ENCODE measurements at places on chromosomes 7 and 10.

GRCh38 chr10:116044801-116045248 is 228.2 kb downstream of the GFRA1 start:
- DNase-seq, result no peak

- no peak for DNase-seq
These were observed 136.1 kb downstream of the CELF2 start for GRCh38 chr10:11153766-11154165.

DNA sequence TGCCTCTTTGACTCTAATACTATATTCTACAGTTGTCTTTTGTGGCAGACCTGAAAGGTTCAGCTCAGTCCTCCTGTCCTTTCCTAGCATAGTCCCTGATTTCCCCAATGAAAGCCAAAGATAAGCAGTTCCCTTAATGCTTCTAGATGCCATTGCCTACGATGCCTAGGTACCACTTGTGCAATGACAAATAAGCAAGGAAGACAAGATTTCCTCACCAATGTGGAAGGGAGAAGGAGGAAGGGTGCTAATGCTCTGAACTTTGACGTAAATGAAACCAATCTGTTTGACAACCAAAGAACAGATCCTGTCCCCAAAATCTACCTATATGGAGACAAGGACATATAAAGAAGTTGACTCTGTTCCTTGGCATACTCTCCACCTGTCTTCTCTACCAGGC is 393.3 kb downstream of the KCNMA1 start:
- no peak for DNase-seq

GRCh38 chr10:43854007-43854406 is 205.3 kb upstream of the ZNF32 start:
- no peak for DNase-seq

GRCh38 chr10:59508296-59508695 is 145.9 kb upstream of the FAM13C start:
- no peak for DNase-seq

GRCh38 chr7:150412016-150412415 is 32.9 kb downstream of the ZNF775 start:
- DNase-seq, result no peak

GRCh38 chr7:143510854-143511592 is 33.4 kb downstream of the TAS2R41 start:
- DNase-seq, result no peak

GRCh38 chr10:70192326-70192968 is 22.1 kb upstream of the SAR1A start:
- DNase-seq, result no peak

GRCh38 chr10:99784016-99784726 is 1.7 kb downstream of the ABCC2 start:
- no peak for DNase-seq

DNA sequence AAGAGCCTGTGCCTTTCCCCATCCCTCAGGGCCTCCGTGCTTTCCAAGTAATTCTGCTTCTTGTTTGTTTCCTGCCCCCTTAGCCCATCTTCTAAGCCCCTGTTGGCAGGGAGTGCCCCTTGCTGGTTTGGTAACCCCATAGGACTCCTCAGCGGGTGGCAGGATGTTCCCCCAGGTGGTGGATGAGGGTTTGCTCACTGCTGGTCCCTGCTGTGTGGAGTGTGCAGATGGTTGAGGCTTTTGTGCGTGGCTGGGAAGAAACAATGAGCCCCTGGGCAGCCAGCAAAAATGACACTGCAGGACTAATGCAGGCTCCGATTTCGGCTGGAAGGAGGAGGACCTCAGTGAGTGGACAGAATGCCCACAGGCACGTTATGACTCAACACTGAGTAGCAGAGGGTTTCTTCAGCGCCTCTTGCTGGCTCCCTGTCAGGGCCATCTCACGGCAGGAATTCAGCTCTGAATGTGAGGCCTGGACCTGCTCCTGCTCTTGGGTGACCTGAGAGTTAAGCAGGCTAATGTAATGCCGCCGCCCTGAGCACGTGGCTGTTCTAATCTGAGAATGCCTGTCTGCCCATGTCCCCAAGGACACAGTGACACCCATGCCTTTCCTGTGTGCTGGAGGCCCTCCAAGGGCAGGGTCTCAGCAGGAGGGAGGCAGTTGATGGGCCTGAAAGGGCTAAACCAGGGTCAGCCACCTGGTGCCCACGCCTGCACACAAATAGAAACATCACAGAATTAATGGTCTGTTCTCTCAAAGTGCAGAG is 16.6 kb downstream of the BAG3 start:
- DNase-seq, result no peak

DNA sequence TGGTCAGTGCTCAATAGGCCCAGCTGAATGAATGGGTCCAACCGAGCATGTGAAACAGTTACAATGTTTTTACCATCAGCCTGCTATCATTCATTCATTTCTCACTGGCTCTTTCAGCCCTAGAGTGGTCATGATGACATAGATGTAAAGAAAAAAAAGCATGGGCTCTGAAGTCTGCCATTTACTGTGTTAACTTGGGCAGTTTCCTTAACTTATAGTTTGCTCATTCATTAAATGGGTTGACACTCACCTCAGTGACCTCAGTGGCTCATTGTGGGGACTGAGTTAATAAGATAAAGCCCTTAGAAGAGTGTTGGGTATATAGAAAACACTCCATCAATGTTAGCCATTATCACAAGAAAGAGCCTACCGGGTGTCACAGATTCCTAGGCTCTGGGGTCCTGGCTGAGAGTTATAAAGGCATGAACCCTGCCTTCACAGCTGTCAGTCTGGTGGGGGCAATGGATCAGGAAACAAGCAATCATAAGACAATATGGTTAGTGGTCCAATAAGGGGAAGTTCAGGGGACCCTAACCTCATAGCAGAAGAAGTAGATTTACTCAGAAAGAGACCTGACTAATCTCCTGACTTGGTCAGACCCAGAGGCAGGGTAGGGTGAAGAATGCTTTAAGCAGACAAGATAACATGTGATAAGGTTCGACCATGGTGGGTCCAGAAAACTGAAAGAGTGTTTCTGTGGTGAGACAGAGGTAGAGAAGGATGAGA is 29.7 kb upstream of the GPAM start:
- no peak for DNase-seq

- no peak for DNase-seq
These were observed 73.3 kb downstream of the C10orf90 start for GRCh38 chr10:126597211-126597610.

GRCh38 chr7:151893405-151893923 is 16.5 kb upstream of the PRKAG2 start:
- no peak for DNase-seq

GRCh38 chr10:102645388-102645740 is 1.1 kb downstream of the TRIM8 start:
- no peak for DNase-seq

DNA sequence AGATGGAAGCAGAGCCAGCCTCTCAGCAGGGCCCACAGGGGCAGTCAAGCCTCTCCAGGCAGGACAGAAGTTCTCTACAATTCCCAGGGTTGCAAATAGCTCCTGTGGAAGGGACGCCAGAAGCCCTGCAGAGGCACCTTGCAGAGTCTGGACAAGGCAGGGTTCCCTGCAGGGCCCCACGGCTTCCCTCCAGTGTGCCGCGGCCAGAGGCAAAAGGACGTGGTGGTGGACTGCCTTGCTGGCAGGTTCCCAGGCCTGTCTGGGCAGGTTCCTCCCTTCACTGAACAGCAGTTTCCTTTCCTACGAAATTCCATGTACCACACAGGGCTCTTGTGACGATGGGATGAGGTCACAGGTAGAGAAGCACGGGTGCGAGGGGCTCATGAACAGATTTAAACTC is 25.1 kb downstream of the UPP1 start:
- DNase-seq, result no peak

GRCh38 chr7:117807676-117808075 is 65.6 kb downstream of the CTTNBP2 start:
- no peak for DNase-seq

- no peak for DNase-seq
These were observed 343.7 kb downstream of the RPS24 start for GRCh38 chr10:78377356-78377755.

DNA sequence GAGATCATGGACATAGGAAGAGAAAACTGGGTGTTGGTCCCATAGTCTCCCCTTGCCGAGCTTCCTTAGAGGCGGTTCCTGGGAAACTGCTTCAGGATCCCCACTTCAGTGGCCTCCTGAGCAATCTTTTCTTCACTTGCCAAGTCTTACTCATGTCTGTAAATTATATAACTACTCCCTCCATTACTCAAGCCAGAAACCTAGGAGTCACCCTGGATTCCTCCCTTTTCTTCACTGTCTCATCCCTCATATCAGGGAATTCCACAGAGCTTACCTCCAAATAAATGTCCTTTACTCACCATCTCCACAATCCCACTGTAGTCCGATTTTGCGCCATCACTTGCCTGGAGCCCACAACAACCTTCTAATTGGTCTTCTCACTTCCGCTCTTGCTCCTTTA is 29.1 kb upstream of the TRUB1 start:
- no peak for DNase-seq

DNA sequence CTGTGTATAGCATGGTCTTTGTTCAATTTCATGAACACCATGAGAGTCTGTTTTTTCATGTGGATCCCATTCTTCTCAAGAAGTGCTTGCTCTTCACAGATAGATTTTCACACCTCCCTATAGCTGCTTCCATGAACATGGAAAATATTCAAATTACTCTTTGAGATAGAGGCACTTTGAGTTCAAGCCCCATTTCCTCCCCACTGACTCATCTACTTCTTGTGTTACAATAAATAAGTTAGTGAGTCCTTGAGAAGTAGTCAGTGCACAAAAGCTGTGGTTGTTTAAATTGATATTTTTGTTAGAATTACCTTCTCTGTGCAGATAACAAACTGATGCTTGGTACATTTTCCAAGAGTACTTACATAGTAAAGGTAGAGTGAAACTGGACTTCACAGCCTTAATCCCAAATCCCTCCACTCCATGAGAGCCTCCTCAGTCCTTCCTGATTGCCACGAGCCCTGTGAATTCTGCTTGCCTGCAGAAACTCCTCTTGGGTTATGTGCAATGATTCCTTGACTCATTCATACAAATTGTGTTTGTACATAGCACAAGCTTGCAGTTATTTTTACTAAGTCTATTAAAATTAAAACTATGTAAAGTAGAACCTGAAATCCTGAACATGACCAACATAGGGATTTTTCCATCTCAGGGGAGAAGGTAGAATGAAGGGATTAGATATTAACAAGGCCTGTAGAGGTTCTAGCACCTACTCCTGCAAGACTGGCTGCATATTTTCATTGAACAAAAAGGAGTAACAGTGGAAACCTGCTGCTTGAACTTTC is 496.2 kb downstream of the TNS3 start:
- no peak for DNase-seq

GRCh38 chr7:151590850-151591771 is 71.4 kb upstream of the RHEB start:
- no peak for DNase-seq
